Activated CD4-positive, alpha-beta T cell treated with anti-CD3 and anti-CD28 coated beads, Interleukin-2, amount 10 ng/mL, durations not matched to agents 24 days and 14 days (primary cell): ENCODE measurements at places on chromosomes 5 and 9. TPM values are rescaled to one million over a fixed set of nuclear protein-coding genes. Genes with fewer than 3 reads are reported as not detected.

- no peak for DNase-seq
- H3K36me3 ChIP-seq, result no peaks in the 10 kb centered on the region
- no peaks in the 10 kb centered on the region for H3K27me3 ChIP-seq
- no peaks in the 10 kb centered on the region for H3K4me1 ChIP-seq
- no peak overlapping the region for H3K4me3 ChIP-seq
These were observed 1053.5 kb downstream of the NR2F1-AS1 start for GRCh38 chr5:92527311-92528078.

DNA sequence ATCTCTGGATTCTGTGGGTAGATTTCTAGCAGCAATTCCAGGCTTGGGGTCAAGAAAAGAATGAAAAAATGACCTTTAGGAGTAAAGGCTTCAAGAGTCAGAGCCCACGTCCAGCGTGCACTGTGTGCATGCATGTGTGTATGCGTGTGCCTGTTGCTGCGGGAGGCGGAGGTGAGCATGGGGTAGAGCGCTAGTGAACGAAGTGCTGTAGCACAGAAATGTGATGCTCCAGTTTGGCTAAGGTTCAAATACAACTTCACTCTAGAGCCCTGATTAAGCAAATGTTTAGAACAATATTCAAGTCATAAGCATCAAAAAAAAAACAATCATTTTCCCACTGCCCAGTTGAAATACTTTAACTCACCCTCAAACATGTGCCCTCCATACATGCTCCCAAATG, 403.9 kb downstream of the ZNF608 start:
- no peak overlapping the region for H3K27ac ChIP-seq
- no peaks in the 10 kb centered on the region for H3K36me3 ChIP-seq
- H3K4me3 ChIP-seq, result no peak overlapping the region
- no peaks in the 10 kb centered on the region for H3K27me3 ChIP-seq
- no peak for DNase-seq

DNA sequence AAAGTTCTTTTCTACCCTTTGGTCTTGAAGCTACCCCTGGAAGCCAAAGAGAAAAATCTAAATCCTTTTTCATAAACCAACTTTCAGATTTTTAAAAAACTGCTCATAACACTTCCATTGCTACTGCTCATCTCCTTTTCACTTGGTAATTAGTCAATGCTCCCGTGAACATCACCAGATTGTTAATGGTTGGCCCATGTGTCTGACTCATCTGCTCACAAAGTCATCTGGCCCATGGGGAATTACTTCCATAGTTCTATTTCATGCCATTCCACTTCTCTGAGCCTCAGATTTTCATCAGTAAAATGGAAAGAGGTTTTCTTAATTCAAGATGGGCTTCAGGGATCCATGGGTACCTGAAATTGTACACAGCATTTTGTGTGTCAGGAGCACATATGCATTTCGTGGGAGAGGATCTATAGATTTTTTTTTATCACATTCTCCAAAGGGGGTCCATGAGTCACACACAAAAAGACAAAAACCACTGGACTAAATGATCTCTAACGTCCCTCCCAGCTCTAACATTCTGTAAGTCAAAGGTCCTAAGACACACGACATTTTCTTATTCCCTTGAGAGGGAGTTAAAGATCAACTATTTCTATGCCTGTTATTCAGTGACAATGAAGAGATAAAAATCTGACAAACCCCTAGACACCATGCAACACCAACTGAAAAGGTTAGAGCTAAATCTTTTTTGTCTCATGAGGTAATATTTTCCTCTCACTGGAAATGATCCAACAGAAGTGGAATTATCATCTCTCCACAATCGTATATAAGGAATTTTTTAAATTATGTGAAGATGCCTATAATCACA, 75.4 kb downstream of the TEX10 start:
- peaks cover 3% of the 10 kb centered on the region for H3K4me1 ChIP-seq
- H3K4me3 ChIP-seq, result no peak overlapping the region
- no peaks in the 10 kb centered on the region for H3K27me3 ChIP-seq
- H3K27ac ChIP-seq, result no peak overlapping the region

- no peaks in the 10 kb centered on the region for H3K27me3 ChIP-seq
- no peak for DNase-seq
- no peak overlapping the region for H3K4me3 ChIP-seq
- peak overlapping the region; percentile 19 for H3K27ac ChIP-seq
These were observed 83.7 kb downstream of the SERINC5 start for GRCh38 chr5:80172067-80172695.

DNA sequence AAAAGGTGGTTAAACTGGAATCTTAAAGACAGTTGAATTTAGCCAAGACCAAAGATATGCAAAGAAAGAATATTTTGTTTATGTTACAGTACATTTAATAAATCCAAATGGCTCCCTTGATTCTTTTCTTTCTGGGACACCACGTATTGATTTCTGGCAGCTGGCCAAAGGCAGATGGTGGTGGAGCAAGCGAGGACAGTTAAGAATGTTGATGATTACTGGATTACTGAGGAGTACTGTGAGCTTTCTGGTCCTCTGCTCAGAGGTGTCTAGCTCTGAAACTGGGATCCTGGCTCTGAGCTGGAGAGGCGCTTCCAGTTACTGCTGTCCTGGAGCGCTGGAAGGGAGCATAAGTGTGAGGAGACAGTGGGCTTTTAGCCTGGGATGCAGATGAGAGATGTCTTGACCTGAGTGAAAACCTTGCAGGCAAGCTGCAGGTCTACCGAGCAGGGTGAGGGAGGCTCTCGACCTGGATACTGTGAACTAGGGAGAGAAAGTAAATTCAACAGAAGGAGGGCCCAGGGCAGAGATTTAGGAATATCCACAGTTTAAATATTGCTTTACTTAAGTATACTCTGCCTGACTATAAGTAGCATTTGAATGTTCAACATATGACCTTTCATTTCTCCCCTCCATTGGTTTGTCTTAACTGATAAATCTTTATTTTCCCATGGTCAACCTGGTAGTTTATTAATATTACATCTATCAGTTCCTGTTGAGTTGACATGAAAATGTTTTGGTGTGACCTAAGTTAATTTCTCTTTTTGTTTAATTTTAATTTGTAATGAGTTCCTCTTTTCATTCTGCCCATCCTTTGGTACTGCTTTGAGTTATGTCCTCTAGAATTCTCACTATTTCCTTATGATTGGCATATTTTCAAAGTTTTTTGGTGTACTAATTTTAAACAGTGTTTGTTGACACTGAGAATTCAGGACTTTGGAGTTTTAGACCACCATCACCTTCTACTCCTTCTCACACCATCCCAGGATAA, 3.7 kb downstream of the SYK start:
- no peak for DNase-seq
- peaks cover 79% of the 10 kb centered on the region for H3K27me3 ChIP-seq
- peaks cover 3% of the 10 kb centered on the region for H3K4me1 ChIP-seq
- H3K4me3 ChIP-seq, result no peak overlapping the region
- H3K36me3 ChIP-seq, result no peaks in the 10 kb centered on the region

DNA sequence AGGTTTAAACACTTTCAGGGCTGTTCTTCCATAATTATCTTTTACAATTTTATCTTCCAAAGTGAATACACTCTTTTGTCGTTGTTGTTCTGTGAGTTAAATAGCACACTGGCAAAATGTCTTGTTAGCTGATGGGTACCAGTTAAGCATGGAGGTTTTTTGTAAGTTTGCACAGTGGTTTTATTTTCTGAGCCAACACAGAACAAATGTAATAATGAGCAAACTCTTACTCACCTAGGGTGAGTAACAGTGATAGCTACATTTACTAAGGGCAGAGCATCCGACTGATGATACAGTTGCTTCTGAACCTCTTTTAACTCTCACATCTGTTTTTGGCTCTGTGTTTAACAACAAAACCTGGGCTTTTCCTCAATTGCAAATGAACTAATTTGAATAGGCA, 103.2 kb downstream of the CTNND2 start:
- DNase-seq, result no peak
- no peaks in the 10 kb centered on the region for H3K4me1 ChIP-seq
- H3K36me3 ChIP-seq, result no peaks in the 10 kb centered on the region
- H3K27ac ChIP-seq, result no peak overlapping the region

- peaks cover 77% of the 10 kb centered on the region for H3K36me3 ChIP-seq
- DNase-seq, result peak; percentile 94
- no peak overlapping the region for H3K27ac ChIP-seq
- peaks cover 6% of the 10 kb centered on the region for H3K4me1 ChIP-seq
These were observed 6.9 kb downstream of the NOL6 start for GRCh38 chr9:33466565-33467495.

- H3K36me3 ChIP-seq, result no peaks in the 10 kb centered on the region
- H3K4me1 ChIP-seq, result peaks cover 2% of the 10 kb centered on the region
- no peak overlapping the region for H3K4me3 ChIP-seq
- peaks cover 3% of the 10 kb centered on the region for H3K27me3 ChIP-seq
- H3K27ac ChIP-seq, result no peak overlapping the region
- DNase-seq, result peak; percentile 49
These were observed 422.9 kb downstream of the EBF1 start for GRCh38 chr5:158676642-158677469.

DNA sequence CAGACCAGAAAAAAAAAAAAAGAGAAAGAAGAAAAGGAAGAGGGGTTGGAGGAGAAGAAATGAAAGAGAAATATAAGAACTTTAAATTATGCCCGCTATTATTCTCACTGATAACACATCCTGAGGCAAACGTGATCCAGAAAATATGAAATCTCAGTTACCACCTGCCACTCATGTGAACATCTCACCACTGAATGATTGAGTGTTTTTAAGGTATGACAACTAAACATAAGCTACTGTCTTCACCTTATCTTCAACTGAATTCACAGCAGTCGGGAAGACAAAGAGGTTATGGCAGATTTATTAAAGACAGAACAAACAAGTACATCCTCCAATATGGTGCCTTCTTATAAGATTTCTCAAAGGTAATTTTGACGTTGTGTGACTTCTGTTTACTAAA, 327.9 kb downstream of the TMEM161B start:
- H3K27ac ChIP-seq, result no peak overlapping the region
- H3K27me3 ChIP-seq, result no peaks in the 10 kb centered on the region
- H3K4me1 ChIP-seq, result no peaks in the 10 kb centered on the region
- DNase-seq, result no peak

DNA sequence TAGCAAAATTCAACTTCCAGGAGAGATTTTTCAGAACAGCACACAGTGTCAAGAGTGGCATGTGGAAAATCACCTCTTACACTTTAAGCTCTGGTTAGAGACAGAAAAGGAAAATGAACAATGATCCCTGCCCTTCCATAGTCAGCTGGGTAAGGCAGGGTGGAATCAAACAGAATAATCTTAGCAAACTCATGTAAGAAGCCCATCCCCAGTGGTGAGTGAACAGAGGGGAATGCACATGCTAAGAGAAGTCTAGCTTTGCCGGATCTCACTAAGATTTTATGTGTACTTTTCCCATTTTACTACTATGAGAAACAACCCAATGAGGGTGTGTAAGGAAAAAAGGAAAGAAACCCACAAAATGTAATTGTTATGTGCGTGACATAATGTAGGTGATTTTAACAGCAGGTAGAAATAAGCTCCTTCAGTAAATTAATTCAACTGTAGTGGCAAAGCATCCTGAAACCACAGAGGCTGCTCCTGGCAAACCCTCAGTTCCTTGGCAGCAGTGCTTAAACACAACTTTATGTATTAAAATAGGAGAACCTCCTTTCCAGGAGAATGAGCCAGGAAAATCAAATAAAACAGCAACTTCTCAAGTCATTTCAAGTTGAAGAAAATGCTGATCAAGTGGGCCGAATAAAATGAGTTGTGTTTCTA, 366.0 kb upstream of the TRPC7 start:
- H3K27ac ChIP-seq, result no peak overlapping the region
- H3K4me3 ChIP-seq, result no peak overlapping the region
- no peak for DNase-seq
- H3K4me1 ChIP-seq, result no peaks in the 10 kb centered on the region

DNA sequence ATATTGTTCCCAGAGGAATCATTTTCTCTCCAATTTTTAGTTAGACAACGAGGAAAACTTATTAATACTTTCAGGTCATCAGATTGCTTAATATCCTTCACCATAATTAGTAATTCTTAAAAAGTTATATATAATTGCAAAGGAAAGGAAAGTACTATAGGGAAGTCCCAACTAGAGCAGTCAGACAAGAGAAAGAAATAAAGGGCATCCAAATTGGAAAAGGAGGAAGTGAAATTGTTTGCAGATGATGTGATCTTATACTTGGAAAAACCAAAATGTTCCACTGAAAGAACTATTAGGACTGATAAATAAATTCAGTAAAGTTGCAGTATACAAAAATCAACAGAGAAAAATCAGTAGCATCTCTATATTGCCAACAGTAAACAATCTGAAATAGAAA, 223.5 kb upstream of the MEF2C start:
- H3K36me3 ChIP-seq, result no peaks in the 10 kb centered on the region
- H3K4me3 ChIP-seq, result no peak overlapping the region
- no peak for DNase-seq

- no peaks in the 10 kb centered on the region for H3K27me3 ChIP-seq
- no peaks in the 10 kb centered on the region for H3K36me3 ChIP-seq
- no peaks in the 10 kb centered on the region for H3K4me1 ChIP-seq
These were observed 601.8 kb upstream of the ZNF608 start for GRCh38 chr5:125348221-125348692.

DNA sequence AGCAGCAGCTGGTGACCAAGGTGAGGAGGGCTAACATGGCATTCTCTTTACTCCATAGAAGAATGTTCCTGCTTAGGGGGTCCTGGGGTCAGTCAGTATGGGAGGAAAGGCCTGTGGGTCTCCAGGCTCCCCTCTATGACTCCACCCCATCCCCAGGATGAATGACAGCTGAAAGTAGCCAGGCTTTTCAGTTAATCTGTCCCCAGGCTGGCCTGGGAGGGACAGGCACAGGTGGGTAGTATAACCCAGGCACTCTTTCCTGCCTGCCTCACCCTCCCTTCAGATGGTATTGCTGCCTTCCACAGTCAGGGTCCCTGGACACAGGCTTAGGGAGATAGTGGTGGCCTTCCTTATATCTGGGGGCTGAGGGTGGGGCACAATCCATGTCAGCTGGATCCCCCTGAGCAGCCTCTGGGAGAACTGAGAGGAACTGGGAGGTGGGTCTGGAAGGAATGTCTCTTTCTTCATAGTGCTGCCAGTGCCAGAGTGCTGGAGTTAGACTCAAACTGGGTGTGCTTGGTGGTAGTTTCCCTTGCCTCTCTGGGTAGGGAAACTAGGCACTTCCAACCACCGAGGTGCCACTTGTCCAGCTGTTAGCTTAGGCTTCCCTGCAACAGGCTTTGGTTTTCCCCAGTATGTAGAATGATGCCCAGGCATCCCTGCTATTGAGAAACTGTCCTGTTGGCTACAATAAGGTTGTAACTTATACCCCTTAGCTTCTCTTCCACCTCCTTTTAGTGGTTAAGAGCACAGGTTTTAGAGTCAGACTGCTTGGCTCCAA, 27.8 kb downstream of the LARP1 start:
- peaks cover 10% of the 10 kb centered on the region for H3K36me3 ChIP-seq
- H3K4me3 ChIP-seq, result no peak overlapping the region
- H3K27ac ChIP-seq, result no peak overlapping the region
- H3K4me1 ChIP-seq, result peaks cover 46% of the 10 kb centered on the region
- no peaks in the 10 kb centered on the region for H3K27me3 ChIP-seq

- peaks cover 75% of the 10 kb centered on the region for H3K36me3 ChIP-seq
- H3K27me3 ChIP-seq, result no peaks in the 10 kb centered on the region
- DNase-seq, result no peak
- no peak overlapping the region for H3K4me3 ChIP-seq
- peak overlapping the region; percentile 48 for H3K27ac ChIP-seq
These were observed 27.3 kb downstream of the ANP32B start for GRCh38 chr9:98010445-98010844.

Gene OTP
- not detected in 2 replicates for total RNA-seq

Gene PCDHA13
- total RNA-seq, result not detected in 2 replicates

Gene PTAR1
- 51.0 and 56.1 TPM in 2 replicates for total RNA-seq
